Endothelial cell (in vitro differentiated cells): ENCODE measurements at places on chromosomes 4 and X. TPM values are rescaled to one million over a fixed set of nuclear protein-coding genes. Genes with fewer than 3 reads are reported as not detected.

Gene CTAG1B
- not detected for total RNA-seq

Gene POF1B
- not detected for total RNA-seq

Gene USP27X
- 6.6 TPM for total RNA-seq

Gene FAM9C
- total RNA-seq, result not detected

Gene USP51
- total RNA-seq, result 6.3 TPM

Gene PRKG2
- total RNA-seq, result 0.72 TPM

Gene GC
- total RNA-seq, result 0.23 TPM

DNA sequence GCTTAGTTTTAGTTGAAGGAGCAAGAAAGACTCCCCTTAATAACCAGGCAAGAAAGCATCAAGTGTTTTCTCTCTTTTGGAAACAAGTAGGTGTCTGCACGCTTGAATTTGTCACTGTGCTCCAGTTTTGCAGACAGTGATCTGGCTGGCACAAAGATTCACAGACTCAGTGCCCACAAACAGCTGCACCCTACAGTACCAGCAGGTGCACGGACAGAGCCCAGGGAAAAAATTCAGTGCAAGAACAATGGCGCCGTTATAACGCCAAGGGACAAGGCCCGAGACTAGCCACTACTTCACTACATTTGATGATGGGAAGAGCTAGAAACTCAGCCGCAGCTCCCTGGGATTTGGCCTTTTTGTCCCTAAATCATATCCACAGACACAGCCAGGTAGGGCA, 56.0 kb downstream of the ZNF827 start:
- no peak for DNase-seq

DNA sequence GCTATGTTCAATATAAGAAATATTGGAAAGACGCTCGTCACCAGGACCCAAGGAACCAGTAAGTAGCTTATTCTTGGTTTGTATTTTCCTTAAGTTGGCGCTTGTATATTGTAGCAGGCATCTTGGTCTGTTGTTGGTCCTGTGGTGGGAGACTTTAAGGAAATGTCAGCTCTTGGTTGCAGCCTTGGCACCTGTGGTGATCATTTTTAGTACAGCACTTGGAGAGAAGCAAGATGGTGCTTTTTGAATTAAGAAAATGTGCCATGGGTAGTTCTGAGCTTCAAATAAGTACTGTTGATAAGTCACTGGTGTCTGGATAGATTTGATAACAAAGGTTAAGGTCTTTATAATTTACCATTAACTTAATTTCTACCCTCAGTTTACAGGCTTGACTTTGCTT, 1.1 kb downstream of the RPS3A start:
- DNase-seq, result no peak

GRCh38 chr4:151610229-151610628, 150.6 kb downstream of the GATB start:
- DNase-seq, result no peak

GRCh38 chr4:77073106-77073809, 2.5 kb downstream of the CCNI start:
- DNase-seq, result no peak

DNA sequence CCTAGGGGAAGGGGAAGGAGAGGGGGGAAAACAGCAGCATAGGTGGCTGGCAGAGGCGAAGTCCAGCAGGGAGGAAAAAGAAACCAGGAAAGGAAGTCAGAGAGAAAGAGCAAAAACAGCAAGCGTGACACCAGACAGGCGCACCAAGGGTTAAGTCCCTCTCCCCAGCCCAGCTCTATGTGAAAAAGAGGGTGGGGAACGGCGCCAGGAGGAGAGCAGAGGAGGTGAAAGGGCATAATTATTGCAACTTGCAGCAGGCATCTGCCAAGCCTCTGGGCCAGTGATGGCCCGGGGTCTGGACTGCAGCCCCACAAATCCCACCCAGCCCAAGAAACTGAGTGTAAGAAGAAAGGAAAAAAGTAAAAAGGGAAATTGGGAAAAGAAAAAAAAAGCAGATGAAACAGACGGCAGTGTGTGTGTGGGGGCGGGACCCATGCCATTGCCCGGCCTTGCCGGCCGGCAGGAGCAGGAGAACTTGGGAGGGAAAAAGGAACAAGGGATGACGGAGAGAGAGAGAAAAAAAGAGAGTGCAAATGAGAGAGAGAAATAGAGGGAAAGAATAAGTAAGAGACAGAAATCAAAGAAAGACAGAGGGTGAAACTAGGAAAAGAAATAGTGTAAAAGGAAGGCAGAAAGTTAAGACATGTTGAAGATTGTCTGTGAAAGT, 14.1 kb upstream of the RHOXF2 start:
- DNase-seq, result no peak

DNA sequence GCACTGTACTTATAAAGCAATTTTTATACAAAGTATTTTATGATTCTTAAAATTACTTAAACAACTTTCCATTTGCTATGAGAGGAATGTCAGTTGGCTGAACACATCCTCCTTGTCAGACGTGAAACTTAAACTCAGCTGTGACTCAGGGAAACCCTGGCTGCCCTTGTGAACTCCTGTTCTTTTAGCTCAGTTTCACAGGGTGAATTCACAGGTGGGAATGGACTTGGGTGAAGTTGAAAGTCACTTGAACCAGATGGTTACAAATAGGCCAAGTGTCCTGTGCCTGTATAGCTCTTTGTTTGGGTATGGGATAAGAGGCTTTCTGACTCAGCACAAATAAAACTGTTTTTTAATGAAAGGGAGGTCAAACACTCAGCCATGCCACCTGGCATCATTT, 67.4 kb upstream of the FAM47B start:
- no peak for DNase-seq

- DNase-seq, result no peak
Observed at GRCh38 chr4:38366456-38366855, 297.5 kb upstream of the KLF3 start.

- DNase-seq, result no peak
Observed at GRCh38 chrX:10085223-10085622, 71.6 kb upstream of the CLCN4 start.

DNA sequence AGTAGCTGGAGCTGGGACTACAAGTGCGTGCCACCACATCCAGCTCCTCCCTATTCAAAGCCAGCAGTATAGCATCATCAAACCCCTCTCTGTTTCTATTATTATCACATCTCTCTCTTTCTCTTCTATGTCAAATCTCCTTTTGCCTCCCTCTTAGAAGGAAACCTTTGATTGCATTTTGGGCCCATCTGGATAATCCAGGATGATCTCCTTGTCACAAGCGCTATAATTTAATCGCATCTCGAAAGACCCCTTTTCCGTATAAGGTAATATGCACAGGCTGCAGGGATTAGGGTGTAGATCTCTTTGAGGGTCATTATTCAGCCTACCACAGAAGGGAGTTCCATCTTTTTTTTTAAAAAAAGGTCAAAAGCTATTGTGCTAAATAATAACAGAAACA, 46.4 kb upstream of the TBC1D9 start:
- no peak for DNase-seq

GRCh38 chrX:123851079-123851478, 8.8 kb upstream of the XIAP start:
- DNase-seq, result no peak

GRCh38 chr4:48706736-48707135, 73.3 kb downstream of the FRYL start:
- no peak for DNase-seq

DNA sequence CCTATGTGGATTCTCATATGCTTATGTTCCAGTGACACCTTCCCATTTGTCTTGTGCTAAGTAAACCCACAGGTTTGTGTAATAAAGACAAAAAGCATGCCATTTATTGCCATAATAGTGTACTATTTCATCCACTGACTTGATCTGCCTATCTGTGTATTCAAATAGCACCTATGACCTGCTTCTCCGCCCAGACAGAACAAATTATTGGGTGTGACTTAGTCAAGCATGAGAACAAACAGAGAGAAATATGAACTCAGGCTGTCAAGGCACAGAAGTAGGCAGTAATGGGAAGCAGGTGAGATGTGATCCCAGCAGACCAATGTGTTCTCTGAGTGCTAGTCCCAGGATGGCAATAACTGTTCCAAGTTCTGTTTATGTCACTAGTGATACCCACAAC, 25.4 kb downstream of the ELOVL6 start:
- no peak for DNase-seq

GRCh38 chr4:177386278-177386815, 55.9 kb downstream of the AGA start:
- no peak for DNase-seq

DNA sequence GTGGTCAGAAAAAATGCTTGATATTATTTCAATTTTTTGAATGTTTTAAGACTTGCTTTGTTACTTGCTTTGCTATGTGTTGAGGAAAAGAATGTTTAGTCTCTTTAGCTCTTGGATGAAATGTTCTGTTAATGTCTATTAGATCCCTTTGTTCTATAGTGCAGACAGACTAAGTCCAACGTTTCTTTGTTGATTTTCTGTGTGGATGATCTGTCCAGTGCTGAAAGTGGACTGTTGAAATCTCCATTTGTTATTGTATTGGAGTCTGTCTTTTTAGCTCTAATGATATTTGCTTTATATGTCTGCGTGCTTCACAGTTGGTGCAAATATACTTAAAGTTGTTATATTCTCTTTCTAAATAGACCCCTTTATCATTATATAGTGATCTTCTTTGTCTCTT, 220.6 kb downstream of the GUCY2F start:
- no peak for DNase-seq
